ENCODE measurements at places on chromosomes 3 and 15. TPM values are rescaled to one million over a fixed set of nuclear protein-coding genes. Genes with fewer than 3 reads are reported as not detected.

Gene CCR4
- 0.42 TPM for total RNA-seq

DNA sequence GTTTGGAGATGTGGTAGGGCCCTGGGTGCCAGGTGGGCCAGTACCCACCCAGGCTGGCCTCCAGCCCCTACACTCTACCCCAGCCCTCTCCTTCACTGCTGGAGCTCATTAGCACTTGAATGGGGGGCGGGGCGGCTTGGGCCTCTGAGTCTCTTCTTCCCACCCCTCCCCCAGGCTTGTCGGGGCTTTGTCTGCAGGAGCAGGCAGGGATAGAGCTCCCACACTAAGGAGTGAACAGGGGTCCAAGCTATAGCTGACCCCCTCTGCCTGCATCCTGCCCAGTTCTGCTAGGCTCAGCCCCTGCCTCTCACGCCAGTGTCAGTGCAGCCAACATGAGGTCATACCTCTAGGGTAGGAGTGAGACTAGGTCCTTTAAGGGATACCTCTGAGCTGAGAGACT, 5.2 kb downstream of the GNAI2 start:
- no peak overlapping the region for H3K4me3 ChIP-seq
- no peaks in the 10 kb centered on the region for H3K27me3 ChIP-seq

Gene ZNF860
- 1.4 TPM for total RNA-seq

- H3K27me3 ChIP-seq: no peaks in the 10 kb centered on the region
- no peak overlapping the region for H3K4me3 ChIP-seq
- H3K36me3 ChIP-seq: no peaks in the 10 kb centered on the region
- H3K4me1 ChIP-seq: peaks cover 6% of the 10 kb centered on the region
- H3K27ac ChIP-seq: no peak overlapping the region
- DNase-seq: no peak
Observed at GRCh38 chr3:72163809-72164634, 379.1 kb upstream of the PROK2 start.

GRCh38 chr3:9088441-9089353, 125.4 kb upstream of the RAD18 start:
- DNase-seq: no peak
- H3K27ac ChIP-seq: no peak overlapping the region
- H3K27me3 ChIP-seq: no peaks in the 10 kb centered on the region

All from suprapubic skin (tissue), 4 donors.